ENCODE measurements at places on chromosomes 16 and 17.

- DNase-seq: no peak
These were observed 22.5 kb upstream of the MEAK7 start for GRCh38 chr16:84526794-84527531.

DNA sequence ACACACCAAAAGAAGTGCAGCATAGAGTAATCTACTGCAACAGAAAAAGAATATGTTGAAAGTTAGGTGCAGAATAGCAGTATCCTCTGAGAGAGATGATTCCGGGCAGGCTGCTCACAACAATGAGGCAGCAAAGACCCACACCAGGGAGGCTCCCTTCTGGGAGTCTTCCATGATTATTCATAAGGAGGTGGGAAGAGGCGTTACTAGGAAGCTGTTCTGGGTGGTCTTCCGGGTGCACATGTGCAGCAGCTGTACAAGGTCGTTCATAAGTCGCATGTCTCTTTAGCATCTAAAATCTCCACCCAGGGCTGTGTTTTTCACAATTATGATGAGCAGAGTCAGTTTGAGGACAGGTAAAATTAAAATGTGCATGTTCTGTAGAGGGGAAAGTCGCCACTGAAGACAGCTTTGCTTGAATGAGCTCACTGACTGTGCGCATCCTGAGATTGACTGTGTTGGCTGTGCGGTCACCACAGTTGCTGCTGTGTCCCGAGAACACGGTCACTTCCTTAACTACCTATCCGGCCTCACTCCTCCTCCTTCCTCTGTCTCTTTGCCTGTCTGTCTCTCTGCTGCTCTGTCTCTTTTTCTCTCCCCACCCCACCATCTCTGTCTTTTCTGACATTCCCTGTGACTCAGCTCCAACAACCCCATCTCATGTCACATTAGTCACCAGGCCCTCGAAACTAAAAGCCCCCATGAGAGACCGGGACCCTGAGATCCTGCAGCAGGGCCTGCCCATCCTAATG is 125.5 kb upstream of the HSBP1 start:
- no peak for DNase-seq

DNA sequence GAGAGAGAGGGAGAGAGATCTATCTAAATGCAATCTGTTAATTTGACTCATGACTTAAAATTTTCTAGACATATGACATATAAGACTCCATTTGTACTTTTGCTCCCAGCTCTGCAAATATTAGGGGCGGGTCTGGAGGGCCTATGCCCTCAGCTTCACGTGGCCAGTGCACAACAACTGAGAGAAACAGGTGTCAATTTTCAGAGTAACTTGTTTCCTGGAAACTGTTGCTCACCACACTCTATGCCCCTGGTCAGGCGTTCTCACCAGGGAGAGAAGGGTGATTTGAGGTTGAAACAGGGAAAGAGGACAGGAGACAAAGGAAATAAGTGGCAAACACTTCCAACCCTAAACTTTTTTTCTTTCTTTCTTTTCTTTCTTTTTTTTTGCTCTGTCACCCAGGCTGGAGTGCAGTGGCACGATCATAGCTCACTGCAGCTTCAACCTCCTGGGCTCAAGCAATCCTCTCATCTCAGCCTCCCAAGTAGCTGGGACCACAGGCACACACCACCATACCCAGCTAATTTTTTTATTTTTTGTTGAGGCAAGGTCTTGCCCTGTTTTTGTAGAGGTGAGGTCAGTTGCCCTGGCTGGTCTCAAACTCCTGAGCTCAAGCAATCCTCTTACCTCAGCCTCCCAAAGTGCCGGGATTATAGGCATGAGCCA is 270.0 kb downstream of the SLC39A11 start:
- no peak for DNase-seq

DNA sequence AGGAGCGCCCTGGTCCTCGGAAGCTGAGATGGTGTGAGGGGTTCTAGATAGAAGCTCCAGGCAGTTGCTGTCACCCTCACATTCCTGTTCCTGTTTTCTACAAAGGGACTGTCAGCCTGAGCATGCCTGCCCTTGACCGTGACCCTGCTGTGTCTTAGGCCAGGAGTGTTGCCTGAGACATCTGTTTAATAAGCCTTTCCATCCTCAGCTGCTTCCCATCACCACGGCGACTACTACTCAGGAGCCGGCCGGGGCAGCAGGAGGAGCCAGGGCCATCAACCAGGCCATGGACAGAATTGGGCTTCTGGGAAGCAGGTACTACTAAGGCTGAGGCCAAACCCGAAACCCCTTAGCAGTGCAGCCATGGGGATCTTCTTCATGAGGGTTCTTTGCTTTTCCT is 151.4 kb downstream of the KATNIP start:
- no peak for DNase-seq
